ENCODE measurements at places on chromosomes 2 and 18.
A peak's percentile ranks its signal among the peaks of the same experiment; 100 is the strongest.

GRCh38 chr18:50432915-50433314 is 58.1 kb downstream of the SKA1 start:
- DNase-seq: no peak

DNA sequence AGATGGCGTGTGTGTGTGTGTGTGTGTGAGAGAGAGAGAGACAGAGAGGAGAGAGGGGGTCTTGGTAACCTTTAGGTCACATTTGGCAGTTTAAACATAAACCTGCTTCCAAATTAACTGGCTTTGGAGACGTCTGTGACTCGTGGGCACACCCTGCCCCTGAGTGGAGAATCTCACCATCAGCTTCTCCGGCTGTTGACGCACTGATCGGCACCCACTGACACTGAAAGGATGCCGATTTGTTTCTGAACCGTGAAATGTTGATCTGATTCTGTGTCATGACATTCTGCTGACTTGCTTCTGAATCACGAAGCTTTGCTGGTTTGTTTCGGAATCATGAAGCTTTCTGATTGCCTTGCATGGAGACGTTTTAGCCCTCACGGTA is 114.7 kb downstream of the RTP5 start:
- no peak for DNase-seq

GRCh38 chr2:24544456-24545115 is 53.5 kb downstream of the NCOA1 start:
- no peak for DNase-seq

DNA sequence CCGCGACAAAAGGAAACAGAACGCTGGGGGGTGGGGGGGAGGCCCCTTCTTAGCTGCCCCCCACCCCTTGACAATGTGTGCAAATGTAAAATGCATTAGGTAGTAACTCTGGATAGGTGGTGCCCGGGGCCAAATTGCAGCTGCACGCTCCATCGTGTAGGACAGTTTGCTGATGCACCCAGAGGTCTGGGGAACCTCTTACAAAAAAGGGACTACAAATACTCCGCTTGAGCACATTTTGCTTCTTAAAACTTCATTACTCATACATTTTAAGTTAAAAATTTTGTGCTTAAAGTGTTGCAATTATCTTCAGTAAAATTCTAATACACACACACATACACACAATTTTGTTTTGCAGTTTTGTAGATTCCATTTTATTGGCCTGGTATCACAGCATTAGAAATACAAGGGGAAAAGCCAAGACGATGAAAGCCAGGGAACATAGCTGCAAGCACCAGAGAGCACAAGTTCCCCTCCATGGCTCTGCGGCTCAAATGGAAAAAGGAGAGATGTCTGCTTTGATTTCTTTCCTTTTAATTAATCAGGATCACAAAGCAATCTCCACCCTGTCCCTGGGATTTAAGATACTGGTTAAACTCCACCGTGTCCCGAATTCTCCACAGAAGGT is 582.1 kb downstream of the ZEB2 start:
- DNase-seq: peak; percentile 40

DNA sequence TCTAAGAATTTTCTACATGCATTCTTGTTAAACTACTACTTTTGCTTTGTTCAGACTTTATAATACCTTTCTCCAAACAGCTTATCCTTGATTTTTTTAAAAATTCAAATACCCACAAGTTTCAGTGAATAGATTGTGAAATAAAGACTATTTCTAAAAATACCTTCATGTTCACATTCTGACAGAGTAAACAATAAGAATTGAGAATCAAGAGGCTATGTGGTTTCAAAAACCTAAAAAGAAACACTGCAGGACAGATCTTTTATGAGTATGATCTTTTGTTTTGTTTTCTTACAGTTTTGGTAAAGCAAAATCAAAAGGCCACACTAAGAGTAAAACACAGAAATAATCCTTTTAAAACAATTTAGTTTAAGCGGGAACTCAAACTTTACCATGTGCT is 21.2 kb downstream of the ALS2 start:
- no peak for DNase-seq

DNA sequence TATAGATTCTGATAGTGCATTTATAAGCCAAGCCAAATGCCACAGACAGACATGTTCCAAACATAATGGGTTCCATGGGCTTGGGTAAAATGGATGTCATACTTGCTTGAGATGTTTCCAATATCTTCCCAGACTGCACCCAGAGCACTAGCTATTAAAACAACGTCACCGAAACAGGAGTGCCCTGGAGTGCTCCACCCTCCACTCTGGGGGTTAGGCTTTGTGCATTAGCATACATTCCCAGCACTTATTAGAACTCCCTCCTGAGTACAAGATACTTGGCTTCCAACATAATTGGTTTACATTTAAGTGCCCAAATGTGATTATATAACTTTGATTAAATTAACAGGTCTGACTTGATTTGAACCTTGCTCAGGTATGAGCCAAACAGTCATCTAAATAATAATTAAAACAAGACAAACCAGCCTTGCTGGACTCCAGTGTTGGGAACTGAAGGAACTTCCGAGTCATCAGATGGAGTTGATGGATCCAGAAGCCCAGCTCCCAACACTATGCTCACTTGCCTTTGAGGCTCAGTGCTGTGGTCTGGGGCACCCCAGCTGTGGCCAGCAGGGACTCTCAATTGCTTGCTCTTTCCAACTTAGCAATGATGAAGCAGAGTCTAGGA is 60.5 kb upstream of the LGALSL start:
- no peak for DNase-seq

DNA sequence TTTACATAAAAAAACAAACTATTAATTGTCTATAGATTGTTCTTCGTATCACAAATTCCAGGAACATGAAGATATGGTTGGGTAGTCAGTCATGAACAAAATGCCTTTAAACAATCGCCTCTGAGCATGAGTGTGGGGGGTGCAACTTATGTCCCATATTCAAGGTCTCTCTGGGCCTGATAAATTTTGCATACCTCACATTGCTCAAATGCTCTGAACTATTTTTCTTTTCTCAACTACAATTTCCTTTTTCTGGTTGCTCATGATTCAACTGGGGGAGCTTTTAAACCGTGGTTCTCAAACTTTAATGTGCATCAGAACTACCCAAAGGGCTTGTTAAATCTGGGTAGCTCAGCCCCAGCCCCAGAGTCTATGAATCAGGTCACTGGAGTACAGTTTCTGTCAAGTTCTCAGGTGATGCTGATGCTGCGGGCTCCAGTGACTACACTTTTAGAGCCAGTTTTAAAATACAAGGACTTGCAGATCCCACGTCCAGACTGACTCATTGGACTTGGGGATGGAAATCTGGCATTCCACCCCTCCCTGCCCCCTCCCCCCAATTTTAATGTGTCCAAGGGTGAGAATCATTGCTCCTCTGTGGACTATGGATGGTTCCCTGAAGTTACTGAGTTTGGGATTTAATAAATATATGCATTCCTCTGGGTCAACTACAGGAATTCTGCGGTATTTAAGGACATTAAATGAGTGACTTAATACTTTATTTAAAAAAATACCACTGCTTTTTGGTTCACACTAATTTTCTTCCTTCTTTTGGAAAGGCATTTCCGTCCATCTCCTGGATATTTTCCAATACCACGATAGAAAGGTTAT is 1.5 kb upstream of the GPD2 start:
- no peak for DNase-seq

DNA sequence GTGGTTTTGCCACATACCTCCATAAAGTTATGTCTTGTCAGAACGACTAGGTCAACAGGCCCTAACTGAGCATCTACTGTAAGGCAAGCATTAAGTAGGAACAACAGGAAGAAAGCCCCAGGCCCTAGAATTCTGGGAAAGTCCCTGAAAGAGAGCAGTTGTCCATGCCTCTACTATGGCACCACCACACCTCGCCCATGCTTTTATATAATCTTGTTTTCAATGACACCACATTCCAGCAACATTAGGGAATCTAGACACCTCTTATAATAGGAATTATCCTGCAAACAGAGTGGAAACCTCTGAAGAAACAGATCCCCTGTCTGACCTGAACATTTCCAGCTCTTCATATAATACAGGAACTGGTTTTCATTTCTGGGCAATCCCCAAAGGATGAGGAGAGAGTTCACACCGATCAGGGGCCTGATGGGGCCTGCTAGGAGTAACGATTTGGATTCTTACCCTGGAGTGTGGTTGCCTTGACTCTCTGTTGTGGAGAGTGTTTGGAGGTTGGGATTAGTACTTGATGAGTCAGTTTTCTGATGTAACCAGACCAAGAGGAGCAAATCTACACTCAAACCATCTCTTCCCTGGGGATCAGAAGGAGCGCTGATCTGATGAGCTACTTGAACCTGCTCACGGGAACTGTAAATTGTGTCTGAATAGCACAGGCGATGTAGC is 31.9 kb upstream of the CEP68 start:
- DNase-seq: no peak

GRCh38 chr2:1862608-1863280 is 118.4 kb upstream of the PXDN start:
- no peak for DNase-seq

- no peak for DNase-seq
Observed at GRCh38 chr18:8153887-8154583, 455.2 kb upstream of the RAB12 start.

- DNase-seq: no peak
Observed at GRCh38 chr2:120419073-120419472, 73.1 kb downstream of the INHBB start.

DNA sequence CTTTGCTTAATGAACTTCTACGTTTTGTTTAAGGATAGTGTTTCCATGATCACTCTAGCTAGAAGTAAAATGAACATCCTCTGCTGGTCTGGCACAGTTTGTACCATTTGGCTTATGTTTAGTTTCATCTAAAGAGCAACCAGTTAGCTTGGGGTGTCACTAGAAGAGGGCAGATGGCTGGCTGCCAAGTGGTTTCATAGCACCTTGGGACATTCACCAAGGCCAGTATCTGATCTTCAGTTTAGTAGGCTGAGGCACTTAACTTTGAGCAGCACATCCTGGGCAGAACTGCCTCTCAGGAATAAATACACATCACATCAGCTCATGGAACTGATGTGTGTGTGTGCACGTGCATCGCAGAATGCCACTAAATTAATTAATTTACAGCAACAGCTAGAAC is 68.4 kb downstream of the NXPH2 start:
- DNase-seq: no peak

DNA sequence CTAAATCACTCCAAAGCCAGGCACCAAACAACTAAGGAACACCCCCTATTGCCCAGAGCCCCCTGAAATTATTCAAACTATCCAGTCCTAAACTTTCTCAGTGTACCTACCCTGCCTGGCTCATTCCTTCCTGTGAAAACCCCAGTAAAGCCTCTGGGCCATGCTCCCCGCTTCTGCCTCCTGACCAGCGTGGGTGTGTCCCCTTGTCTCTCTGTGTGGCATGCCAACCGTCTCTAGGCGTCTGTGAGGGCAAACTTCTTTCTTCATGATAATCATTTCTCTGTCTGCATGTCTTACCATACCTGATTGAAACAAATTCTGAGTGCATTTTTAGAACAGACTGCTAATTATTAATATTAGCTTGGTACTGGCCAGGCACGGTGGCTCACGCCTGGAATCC is 109.0 kb upstream of the MSH2 start:
- DNase-seq: no peak

GRCh38 chr2:46334389-46335271 is 37.4 kb downstream of the EPAS1 start:
- no peak for DNase-seq

DNA sequence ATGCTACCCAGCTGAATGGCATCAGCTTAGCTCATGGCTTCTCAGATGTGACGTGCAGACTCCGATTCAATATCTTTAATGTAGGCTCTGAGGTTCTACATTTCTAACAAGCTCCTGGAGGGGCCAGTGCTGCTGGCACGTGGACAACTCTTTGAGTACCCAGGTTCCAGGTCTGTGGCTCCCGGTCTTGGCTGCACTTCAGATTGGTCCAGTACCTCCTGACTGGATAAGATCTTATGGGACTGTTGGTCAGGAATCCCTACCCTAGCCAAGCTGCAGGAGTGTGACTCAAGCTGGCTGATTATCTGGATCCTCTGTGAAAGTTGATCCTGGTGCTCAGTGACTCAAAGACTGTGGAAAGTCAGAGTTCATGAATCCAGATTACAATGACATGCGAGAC is 222.1 kb downstream of the ANKRD30B start:
- DNase-seq: no peak

DNA sequence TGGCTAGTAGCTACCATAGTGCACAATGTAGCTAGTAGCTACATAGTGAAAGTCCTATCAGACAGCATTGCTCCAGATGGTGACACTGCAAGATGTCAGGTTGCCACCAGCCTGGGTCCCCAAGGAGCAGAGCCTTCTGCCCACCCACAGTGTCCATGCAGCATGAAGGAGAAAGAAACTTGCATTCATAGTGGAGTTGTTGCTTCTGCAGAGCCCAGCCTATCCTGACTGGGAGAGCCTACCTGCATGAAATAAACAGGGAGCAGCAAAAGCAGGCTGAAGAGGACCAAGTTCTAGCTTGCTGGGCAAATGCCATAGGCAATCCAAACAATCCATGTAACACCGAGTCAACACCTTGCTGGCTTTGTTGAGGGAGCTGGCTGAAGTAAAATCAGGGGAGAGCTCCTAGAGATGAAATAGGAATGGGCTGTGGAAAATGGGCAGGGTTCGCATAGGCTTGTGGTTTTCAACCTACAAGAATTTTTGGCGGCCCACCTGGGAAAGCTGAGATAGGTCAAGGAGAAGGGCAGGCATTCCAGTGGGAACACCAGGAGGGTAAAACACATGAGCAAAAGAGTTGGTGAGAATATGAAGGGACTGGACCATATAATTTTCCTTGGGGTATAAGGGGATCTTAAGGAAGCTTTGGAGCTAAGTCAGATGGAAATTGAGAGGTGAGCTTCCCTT is 195.8 kb downstream of the CYP26B1 start:
- no peak for DNase-seq

GRCh38 chr2:39020383-39020782 is 100.5 kb downstream of the SOS1 start:
- no peak for DNase-seq

GRCh38 chr18:10201659-10202058 is 252.8 kb upstream of the APCDD1 start:
- no peak for DNase-seq

DNA sequence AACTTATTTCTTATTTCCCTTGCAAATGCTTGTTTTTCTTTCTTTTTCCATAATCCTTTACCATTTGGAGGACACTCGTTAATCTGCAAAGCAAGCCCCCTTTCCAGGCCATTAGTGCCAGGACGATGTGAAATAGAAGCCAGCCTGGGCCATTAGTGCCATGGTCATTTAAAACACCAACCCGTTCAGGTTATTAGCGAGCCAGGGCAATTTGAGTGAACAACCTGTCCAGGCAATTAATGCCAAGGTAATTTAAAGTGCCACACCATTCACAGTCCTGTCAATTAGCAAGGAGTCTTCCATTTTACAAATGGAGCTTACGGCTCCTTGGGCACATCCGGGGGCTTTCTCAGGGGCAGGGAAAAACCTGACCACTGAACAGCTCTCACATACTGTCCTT is 370.6 kb downstream of the HRH4 start:
- peak; percentile 46 for DNase-seq

- no peak for DNase-seq
Observed at GRCh38 chr2:28809927-28810326, 707 bp upstream of the SPDYA start.

All from NCI-H1417 (cell line).